Stromal cell of bone marrow (primary cell): ENCODE measurements at places on chromosomes 2 and 18.

- DNase-seq = no peak
Observed at GRCh38 chr2:166304656-166305055, 71.1 kb downstream of the SCN9A start.

DNA sequence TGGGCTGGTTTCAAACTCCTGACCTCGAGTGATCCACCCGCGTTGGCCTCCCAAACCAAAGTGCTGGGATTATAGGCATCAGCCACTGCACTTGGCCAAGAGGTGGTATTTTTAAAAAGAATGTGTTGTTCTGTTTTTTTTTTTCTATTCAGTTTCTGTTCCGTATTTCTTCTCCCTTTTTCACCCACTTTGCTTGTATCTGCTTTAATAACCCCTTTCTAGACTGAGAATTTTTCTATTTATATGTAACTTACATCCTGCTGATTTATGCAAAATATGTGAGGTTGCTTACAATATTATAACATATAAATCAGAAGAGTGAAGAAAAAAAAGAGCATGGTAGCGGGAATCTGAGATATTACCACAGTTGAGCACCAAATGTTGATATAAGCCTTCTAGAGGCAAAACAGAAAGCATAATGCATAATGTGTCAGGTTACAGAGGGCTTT, 17.2 kb upstream of the LYPD6B start:
- no peak for DNase-seq

DNA sequence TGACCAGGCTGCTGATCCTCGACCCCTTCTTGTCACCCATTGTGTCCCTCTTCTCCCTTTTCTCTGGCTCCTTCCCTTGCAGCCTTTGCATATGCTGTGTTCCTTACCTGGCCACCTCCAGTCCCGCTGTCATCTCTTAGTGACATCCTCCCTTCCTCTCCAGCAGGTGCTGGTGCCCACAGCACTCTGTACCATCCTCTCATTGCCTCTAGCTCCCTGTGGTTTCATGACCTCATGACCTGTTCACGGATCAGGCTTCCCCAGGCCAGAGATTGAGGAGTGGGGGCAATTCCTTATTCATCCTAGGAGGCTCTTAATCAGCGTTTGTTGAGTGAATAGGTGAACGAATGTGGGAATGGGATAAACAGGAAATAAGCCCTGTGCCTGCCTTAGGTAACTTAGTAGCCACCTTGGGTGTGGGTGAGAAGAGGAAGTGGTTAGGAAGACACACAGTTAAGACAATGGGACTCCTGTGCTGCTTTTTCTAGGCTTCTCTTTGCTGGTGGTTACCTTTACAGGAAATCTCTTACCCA, 35.5 kb downstream of the ITGA6 start:
- DNase-seq = no peak

GRCh38 chr2:44602446-44602845, 240.7 kb downstream of the CAMKMT start:
- DNase-seq = no peak
